HT-29 (cell line): ENCODE measurements at places on chromosomes 2 and 18. TPM values are rescaled to one million over a fixed set of nuclear protein-coding genes. Genes with fewer than 3 reads are reported as not detected.

DNA sequence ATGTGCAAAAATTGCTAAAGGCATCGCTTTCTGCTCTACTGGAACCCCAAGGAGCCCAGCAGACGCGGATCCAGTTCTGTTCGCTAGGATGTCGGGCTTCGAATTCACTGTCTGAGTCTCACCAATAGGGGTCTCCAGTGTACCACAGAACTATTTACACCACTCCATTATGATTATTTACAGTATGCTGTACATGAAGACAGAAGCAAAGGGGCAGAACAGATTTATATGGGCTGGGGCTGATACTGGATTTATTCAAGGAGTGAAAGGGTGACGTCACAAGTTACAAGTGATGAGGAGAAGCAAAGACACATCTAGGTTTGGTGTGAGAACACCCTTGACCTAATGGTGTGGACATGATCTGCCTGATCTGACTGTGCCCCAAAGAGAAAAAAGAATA is 185.3 kb upstream of the ATP5MC3 start:
- peak; percentile 83 for DNase-seq

Gene SERPINB11
- not detected in 2 replicates for total RNA-seq

Gene ASIC4
- total RNA-seq, result 0.08 TPM in 1 of 2 replicates, not detected in the other

Gene SERPINB12
- total RNA-seq, result not detected in 2 replicates

Gene R3HDM1
- 6.0 and 9.8 TPM in 2 replicates for total RNA-seq

GRCh38 chr2:127174136-127174535 is 46.0 kb downstream of the CYP27C1 start:
- peak; percentile 44 for DNase-seq

DNA sequence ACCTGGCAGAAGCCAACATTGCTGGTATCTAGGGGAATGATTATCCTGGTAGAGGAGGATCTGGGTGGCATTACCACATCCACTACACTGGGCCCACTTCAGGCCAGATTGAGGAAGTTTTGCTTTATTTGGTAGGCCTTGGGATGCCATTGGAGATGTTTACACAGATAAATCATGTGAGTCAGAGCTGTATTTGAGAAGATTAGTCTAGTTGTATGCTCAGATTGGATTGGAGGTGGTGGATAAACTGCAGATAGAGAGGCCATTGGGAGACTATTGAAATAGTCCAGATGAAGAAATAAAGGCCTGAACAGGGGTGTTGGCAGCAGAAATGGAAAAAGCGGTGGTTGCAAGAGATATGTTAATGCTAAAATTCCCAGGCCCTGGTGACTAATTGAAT is 81.5 kb downstream of the EFEMP1 start:
- no peak for DNase-seq

Gene EPB41L5
- total RNA-seq, result 9.9 and 12.5 TPM in 2 replicates

- DNase-seq, result no peak
These were observed 35.2 kb upstream of the STPG4 start for GRCh38 chr2:47190188-47190881.

GRCh38 chr2:174788291-174788929 is 24.1 kb upstream of the CHRNA1 start:
- peak; percentile 9 for DNase-seq
